ENCODE measurements at places on chromosomes 2 and 18.

GRCh38 chr2:74881176-74881575, 47.2 kb downstream of the HK2 start:
- no peak for DNase-seq

GRCh38 chr2:240503375-240503774, 54.4 kb downstream of the ANKMY1 start:
- DNase-seq, result no peak

DNA sequence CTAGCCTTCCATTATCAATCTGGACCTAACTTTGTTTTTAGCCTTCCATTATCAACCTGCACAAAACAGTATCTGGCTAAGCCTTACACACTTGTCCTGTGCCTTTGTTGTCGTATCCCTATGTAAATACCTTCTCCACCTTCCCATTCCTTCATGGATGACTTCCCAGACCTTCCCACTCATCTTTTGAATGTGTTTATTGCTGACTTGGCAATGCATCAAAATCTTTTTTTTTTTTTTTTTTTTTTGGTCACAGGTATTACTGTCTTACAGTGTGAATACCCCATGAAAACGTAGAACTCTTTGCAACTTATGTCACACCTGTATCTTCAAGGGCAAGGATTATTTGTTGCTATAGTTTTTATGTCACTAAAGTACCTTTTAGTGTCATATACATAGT, 25.7 kb downstream of the RPE start:
- no peak for DNase-seq

- no peak for DNase-seq
These were observed 160.2 kb downstream of the ZEB2 start for GRCh38 chr2:144359684-144360083.

- no peak for DNase-seq
These were observed 1233.5 kb upstream of the NXPH2 start for GRCh38 chr2:140013545-140014203.

- no peak for DNase-seq
These were observed 19.5 kb downstream of the EMX1 start for GRCh38 chr2:72936660-72937355.

GRCh38 chr2:29110916-29111535, 4.2 kb upstream of the CLIP4 start:
- peak; percentile 69 for DNase-seq

GRCh38 chr2:170578606-170579005, 136.5 kb upstream of the SP5 start:
- DNase-seq, result no peak

DNA sequence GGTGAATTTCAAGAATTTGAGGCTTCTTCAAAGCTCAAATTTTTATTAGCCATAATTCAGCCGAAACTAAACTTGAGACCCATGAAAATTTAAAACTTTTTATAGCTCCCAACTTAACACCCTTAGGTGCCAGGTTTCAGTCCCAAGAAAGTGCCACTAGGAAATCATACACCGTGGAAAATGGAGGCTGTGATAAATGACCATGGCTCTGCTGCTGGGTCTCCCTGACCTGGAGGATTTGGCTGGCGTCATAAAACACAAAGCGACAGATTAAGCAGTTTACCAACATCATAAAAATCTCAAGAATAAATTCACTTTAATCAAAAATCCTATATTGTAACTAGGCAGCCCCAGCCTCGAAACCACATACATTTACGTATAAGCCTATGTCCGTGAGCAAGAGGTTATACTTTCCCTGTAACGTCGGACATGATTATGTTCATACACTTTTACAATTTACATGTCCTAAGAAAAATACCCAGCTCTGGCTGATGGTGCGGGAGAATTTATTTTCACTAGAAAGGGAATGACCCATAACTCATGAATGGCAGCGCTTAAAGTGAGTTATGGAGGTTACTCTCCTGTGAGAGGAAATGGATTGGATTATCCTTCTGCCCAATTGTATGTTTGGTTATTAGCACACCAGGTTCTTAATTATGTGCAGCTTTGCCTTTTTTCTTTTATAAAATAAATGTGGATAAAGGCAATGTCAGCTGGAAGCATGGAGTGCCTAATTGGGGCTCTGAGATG, 329.4 kb downstream of the AGPS start:
- no peak for DNase-seq

DNA sequence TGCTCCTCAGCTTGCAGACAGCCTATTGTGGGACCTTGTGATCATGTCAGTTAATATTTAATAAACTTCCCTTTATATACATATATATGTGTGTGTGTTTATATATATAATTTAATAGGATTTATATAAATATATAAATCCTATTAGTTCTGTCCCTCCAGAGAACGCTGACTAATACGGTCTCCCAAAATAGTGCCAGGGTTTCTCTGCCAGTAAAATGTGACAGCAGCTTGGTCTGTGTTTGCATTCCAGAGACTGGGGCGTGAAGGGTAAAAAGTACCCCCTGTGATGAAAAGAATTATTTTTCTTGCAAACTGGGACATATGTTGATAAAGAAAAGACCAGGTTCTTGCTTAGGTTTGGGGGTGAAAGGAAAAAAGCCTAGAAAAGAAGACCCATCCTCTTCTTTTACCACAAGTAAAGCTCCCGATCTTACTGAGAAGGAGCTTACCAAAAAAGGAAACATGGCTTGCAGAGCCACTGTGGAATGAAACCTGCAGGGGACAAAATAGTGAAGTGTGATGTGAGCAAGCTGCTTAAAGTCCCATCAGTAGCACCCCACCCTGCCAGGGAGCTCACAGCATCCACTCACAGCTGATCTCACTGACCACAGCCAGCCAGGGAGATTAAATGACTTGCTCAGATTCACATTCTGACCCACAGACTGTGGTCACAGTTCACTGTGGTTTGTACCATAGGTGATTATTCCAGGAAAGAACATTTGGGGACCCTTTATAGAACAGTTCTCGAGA, 110.9 kb upstream of the RMP24 start:
- no peak for DNase-seq

GRCh38 chr2:101781791-101782426, 84.4 kb downstream of the MAP4K4 start:
- DNase-seq, result no peak

GRCh38 chr2:234594715-234595114, 97.8 kb upstream of the ARL4C start:
- no peak for DNase-seq

GRCh38 chr2:70767699-70768589, at the start of gene ADD2:
ADD2 (minus strand) TSS chr2:70768200; CDS start chr2:70706408, 61,792 bp downstream.
- DNase-seq, result no peak

GRCh38 chr2:50895041-50895440, 136.9 kb downstream of the NRXN1 start:
- DNase-seq, result no peak

GRCh38 chr2:27249891-27250651, 12.8 kb downstream of the SLC30A3 start:
- DNase-seq, result peak; percentile 50

DNA sequence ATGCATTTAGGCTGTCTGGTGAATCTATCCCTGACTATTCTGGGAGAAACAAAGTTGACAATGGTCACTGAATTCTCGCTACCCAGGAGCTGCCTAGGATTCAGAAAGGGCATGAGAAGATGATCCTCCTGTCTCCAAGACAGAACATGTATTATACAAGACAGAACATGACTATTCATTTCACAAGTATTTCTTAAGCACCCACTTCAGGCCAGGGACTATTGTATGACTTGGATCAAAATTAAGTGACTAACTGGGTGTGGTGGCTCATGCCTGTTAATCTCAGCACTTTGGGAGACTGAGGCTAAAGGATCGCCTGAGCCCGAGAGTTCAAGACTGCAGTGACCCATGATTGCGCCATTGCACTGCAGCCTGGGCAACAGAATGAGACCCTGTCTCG, 235.8 kb upstream of the RAB12 start:
- DNase-seq, result no peak

DNA sequence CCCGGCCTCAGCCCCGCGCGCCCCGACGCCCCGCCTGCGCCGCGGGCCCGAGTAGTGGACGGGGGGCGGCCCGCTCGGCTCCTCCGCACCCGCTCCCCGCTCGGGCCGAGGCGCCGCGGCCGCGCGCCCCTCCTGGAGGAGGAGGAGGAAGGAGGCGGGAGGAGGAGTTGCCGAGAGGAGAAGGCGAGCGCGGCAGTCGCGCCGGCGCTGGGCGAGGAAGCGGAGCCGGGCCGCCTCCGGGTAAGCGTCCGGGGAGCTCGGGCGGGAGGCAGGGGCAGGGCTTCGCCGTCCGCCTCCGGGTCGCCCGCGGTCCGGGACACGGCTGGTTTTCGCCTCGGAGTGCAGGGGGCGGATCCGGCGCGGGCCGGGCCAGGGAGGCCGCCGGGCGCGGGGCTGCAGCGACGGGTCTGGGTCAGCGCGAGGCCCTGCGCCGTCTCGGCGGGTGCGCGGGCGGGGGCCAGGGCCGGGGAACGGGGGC, at the start of gene SOCS6:
Gene SOCS6, plus strand, starts transcription at position 195 of the 478 bp plus-strand sequence. CDS start 35,624 bp downstream, outside the sequence.
- DNase-seq, result peak; percentile 43

- DNase-seq, result no peak
These were observed 44.9 kb upstream of the REL start for GRCh38 chr2:60836491-60836890.

DNA sequence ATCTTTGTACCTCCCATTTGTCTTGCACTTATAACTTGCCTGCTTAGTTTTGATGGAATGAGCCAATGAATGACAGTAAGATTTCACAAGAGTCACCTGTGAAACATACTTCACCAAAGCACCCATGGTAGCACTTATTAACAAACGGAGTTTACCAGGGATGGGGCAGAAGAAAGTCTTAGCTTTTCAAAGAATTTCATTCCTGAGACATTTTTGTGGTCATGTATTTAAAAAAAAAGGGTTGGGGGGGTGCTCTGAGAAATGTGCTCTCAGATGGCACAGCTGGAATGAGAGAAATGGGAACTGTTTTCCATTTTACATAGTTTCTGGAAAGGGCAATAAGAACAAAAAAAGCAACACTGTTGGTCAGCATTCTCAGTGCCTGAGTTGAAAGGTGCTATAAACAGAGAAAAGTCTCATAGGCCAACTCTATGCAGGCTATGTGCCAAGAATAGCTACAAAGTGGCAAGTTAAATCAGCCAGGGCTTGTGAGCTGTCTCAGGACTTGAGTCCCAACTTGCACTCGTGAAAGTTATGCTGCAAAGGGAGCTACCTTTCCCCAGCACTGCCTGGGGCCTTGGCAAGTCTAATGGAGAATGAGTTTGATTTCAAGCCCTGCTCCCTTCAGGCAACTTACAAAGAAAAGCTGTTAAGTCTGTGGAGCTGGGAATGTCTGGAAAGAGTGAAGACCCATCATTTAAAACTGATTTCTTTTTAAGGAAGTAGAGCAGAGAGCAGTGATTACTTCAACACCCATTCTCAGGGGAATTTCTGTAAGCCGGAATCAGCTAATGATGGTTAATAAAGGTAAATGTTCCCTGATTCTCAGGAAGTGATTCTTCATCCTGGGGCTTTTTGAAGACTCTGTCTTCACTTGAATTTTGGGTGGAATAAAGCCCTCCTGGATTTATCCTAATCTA, 170.6 kb downstream of the SLC8A1 start:
- no peak for DNase-seq

- no peak for DNase-seq
These were observed 3057.4 kb downstream of the RPIA start for GRCh38 chr2:91748902-91749301.

DNA sequence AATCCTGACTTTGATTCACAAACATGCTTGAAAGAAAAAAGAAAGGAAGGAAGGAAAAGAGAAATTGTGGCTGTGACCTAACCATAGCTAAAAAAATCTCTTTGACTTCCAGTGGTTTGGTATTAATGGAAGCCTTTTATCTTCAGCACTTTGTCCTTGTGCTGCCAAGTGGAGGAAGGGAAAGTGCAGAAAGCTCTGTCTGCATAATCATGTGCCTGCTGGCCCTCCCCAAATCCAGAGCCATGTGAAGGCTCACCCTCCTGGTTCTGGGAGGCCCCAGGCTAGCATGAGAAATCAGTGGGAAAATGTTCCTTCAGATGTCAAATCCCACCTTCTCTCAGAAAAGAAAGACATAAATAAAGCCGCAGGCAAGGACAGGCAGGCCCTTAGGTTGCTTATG, 48.3 kb upstream of the BMPR2 start:
- no peak for DNase-seq

GRCh38 chr2:85889627-85890281, 964 bp upstream of the ST3GAL5 start:
- DNase-seq, result no peak

DNA sequence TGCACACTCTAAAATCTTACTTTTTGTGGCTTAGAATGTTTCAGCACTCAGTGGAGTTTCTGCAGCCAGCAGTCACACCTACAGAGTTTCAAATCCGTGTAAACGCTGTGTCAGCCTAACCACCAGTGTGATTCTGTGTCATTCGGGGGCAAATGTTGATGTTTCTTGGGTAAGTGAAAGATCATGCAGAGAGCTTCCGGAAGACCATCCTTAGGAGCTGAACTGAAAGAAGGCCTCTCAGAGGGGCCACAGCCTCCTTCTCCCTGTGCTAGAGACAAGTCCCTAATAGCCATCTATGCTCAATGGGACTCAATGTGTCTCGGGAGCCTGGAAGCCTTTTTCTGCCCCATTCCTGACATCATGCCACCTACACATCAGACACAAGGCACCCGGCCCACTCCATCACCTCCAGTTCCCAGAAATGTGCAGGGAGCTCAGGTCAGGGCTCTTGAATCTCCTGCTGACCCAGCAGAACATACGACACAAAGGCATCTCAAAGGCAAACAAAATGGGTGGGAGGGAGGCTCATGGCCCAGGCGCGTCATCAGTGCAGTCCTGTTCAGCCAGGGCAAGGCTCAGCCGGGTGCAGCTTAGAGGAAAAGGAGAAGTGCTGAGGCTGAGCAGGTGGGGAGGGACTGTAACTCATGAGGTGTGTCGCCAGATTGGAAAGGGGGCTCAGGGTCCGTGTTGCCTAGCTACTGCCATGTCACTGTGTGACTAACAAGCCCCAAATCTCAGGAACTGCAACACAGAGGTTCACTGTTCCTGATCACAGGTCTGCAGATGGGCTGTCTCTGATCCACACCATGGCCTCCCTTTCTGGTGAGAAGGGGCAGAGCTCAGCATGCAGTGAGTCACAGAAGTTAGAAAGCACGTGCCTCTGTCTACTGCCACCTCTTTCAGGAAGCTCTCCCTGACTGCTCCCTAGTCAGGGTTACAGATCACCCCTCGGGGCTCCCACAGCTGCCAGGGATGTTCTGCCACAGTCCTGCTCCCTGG, 82.0 kb downstream of the SMAD7 start:
- no peak for DNase-seq
